ENCODE measurements at places on chromosomes 6 and 20. TPM values are rescaled to one million over a fixed set of nuclear protein-coding genes. Genes with fewer than 3 reads are reported as not detected.

The SSTR4 gene
- not detected for total RNA-seq

DNA sequence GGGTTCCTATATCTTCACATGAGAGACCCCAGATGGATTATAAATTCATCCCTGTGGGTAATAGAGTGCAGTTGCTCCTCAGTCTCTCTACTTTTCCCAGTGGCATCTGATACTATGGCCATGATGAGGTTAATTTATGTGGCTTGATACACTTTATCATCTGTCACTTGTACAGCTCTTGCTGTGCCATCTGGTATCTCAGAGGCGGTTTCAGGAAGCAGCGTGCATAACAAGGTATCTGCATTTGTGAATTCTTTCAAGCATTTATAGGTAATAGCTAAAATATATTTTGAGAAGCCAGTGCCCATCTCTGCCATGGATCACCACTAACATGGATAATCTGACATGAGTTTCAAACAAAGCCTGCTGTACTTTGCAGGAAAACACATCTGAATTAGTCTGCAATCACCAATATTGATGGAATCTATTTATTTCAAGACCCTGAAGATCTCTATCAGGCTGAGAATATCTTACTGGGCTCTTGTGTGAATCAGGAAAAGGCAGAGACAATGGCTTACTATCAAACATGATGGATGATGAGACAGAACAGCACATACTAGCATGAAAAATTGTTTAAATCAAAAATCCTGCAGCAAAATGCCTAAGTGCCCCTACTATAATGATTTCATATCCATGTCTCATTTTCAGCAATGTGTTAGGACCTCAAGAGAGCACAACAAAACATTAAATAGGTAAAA, 548.7 kb upstream of the MAP3K7 start:
- no peak for DNase-seq

- DNase-seq: no peak
Observed at GRCh38 chr20:17666481-17666880, 15.6 kb downstream of the RRBP1 start.

The ACTL10 gene
- total RNA-seq: not detected

GRCh38 chr6:158635427-158636073, 9.0 kb downstream of the DYNLT1 start:
- DNase-seq: no peak

- DNase-seq: peak; percentile 78
Observed at GRCh38 chr20:48826883-48827771, 672 bp downstream of the PREX1 start.

DNA sequence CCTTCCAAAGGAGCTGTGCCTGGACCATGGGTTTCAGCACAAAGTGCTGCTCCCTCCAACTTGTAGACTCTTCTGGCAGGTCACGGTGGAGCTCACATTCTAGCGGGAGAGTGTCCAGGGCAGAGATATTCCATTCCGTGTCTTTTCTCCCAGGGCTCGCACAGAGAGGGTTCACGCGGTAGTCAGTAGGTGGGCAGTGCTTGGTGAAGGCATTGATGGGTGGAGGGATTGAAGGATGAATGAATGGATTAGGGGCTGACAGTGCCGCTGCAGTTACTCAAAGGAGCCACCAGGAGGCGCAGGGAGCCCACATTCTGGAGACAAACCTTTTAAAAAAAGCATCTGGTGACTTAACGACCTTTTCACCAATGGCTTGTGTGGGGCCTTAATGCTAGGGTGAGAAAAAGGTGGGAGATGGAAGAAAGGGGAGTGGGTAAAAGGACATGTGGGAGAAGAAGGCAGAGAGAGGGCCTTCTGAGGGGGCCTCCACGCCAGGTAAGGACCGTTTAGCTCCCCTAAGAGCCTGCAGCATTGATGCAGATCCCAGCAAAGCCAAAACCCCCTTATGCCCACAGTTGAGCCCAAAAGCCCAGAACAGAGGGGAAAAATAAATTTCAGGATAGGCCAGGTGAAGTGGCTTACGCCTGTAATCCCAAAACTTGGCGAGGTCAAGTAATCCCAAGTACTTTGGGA, 17.5 kb upstream of the FAM110A start:
- peak; percentile 82 for DNase-seq

- DNase-seq: no peak
Observed at GRCh38 chr6:144331491-144331969, 46.4 kb downstream of the UTRN start.

The DAAM2 gene
- total RNA-seq: 2.9 TPM

DNA sequence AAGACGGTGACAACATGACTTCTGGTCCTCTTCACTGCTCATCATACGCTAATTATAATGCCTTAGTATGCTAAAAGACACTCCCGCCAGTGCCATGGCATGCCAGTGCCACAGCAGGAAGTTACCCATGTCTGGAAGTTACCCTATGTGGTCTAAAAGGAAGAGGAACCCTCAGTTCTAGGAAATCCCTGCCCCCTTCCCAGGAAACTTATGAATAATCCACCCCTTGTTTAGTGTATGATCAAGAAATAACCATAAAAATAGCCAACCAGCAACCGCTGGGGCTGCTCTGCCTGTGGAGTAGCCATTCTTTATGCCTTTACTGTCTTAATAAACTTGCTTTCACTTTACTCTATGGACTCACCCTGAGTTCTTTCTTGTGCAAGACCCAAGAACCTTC, 15.8 kb upstream of the SERPINB9 start:
- DNase-seq: peak; percentile 20

DNA sequence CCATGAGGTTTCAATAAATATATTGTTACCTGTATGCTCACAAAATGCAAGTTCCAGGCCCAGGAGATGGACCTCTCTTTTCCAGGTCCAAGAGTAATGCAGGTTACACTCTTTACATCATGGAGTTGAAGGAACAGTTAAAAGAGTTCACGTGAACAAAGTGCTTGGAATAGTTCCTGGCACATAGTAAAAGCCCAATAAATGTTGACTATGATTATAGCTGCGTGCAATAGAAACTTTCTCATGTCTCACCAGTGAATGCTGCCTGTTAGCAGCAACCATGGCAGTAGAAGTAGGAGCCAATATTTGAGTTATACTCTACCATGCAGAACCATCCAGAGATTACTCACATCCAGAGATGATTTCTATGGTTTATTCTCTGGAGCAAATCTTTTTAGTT, 707.5 kb downstream of the DHX35 start:
- no peak for DNase-seq

GRCh38 chr6:138528137-138528536, 28.8 kb upstream of the NHSL1 start:
- no peak for DNase-seq

The FAM217A gene
- total RNA-seq: not detected

- no peak for DNase-seq
Observed at GRCh38 chr6:138503881-138504680, 4.8 kb upstream of the NHSL1 start.

DNA sequence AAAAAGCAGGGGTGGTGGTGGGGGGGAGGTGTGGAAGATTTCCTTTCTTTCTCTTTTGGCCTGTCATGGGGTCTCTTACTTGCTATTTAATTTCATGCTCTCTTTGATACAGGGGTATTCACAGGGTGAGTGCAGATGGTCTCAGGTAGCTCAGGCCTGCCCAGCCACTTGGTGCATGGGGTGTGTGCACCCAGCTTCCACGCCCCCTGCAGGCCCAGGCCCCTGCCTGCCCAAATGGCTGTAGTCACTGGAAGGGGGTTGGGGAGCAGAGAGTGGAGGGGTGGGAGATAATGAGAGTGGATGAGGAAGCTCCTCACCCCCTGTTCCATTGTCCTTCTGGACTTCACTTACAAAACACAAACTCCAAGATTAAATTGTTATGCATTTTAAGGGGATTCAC, 133.6 kb upstream of the SGK1 start:
- DNase-seq: no peak

DNA sequence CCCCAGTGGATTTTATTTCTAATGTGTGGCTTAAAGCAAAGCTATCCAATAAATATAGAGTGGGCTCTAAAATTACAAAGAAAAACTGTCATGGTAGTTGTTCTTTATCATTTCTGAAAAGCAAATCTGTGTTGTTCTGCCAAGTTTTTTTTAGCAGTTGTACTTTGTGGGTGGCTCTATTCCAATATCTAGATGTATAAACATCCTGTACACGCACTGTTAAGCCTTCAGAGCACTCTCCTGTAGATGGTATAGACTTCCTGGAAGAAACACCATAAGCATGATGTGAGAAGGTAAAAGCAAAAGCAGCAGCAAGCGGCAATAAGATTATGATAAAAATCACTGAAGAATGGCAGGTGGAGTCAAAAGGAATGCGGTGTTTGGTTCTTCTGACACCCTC, 21.5 kb upstream of the TMEM30A start:
- no peak for DNase-seq

DNA sequence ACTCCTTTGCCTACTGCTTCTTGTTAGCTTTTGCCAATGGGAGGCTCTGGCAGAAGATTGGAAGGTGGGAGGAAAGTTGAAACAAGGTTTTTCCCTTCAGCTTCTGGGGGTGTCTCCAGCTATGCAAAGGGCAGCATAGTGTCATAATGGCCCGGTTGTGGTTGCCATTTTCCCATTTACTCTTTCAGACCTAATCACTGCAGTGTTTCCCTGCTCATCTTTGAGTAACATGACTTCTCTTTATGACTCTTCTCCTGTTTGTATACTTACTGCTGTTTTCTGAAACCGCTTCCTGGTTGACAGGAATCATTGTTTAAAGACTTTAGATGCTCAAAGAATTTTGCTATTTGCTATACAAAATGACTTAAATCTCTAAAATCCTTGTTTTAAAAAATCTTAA, 19.9 kb downstream of the NRN1 start:
- DNase-seq: no peak

DNA sequence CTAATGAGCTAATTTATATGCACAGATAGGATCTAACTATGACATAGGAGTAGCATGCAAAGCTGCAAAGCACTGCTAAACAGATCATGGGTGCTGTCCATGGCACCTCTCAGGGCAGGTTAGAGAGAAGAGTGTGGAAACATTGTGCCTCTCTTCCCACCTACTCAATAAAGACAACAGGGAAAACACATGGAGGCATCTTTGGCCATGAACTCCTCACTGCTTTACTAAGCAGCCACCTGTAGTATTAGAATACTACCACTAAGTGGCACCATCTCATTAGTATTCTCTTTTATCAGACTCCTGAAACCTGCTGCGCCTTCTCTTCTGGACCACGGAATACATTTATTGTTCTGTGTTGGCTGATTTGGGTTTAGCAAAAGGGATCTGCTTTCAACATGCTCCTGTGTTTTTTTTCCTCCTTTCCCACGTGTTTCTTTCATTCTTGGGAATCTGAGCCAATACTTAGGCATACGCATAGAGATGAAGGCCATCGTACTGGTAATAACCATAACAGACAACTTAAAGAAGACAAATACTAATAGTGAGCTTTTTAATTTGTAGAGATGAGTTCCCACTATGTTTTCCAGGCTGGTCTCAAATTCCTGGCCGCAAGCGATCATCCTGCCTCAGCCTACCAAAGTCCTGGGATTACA, 9.4 kb upstream of the HDDC2 start:
- no peak for DNase-seq

- no peak for DNase-seq
Observed at GRCh38 chr20:1033751-1034414, 31.8 kb upstream of the RSPO4 start.

- DNase-seq: no peak
Observed at GRCh38 chr6:114058435-114058834, 87.5 kb upstream of the HDAC2 start.

DNA sequence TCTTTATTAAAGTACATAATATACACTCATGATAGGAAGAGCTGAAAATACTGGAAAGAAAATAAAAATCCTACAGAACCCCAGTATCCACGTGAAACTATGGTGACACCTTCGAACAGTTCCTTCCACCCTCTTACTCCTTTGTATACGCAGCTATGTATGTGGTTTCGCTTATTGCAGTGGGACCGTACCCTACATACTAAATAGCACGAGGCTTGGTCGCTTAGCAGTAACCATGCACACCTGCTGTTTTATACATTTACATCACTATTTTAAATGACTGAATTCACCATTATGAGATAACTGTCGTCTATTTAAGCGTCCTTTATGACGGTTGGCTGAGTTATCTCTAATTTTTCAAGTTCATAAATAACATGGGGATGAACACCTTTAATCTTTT, 400.1 kb downstream of the CDH4 start:
- no peak for DNase-seq

- DNase-seq: no peak
Observed at GRCh38 chr20:17491041-17491440, 40.1 kb downstream of the BFSP1 start.
